Dermis microvascular lymphatic vessel endothelial cell (primary cell): ENCODE measurements at places on chromosomes 4 and X. TPM values are rescaled to one million over a fixed set of nuclear protein-coding genes. Genes with fewer than 3 reads are reported as not detected.

The SASH3 gene
- not detected in 2 replicates for total RNA-seq

The GUCY1A1 gene
- 43.2 and 50.6 TPM in 2 replicates for total RNA-seq

The ADH6 gene
- total RNA-seq = not detected in 2 replicates

The BEND2 gene
- total RNA-seq = not detected in 2 replicates

The SHROOM2 gene
- 5.3 and 10.1 TPM in 2 replicates for total RNA-seq

The CLGN gene
- total RNA-seq = 0.13 and 0.26 TPM in 2 replicates

The TMPRSS11A gene
- not detected in 2 replicates for total RNA-seq

The MSANTD1 gene
- 0.13 and 0.26 TPM in 2 replicates for total RNA-seq

The DCAF12L1 gene
- total RNA-seq = not detected in 2 replicates

The ARX gene
- not detected in 2 replicates for total RNA-seq

The NDP gene
- total RNA-seq = under 0.01 TPM in 2 replicates

The CTAG2 gene
- total RNA-seq = not detected in 2 replicates

The MAGEA1 gene
- not detected in 2 replicates for total RNA-seq

The RHOH gene
- under 0.01 TPM in 1 of 2 replicates, not detected in the other for total RNA-seq

The HTR2C gene
- total RNA-seq = not detected in 2 replicates

The SLC25A4 gene
- 5.7 and 5.9 TPM in 2 replicates for total RNA-seq

The FRAS1 gene
- 0.13 and 0.38 TPM in 2 replicates for total RNA-seq

The PNMA3 gene
- total RNA-seq = 0.13 TPM in 1 of 2 replicates, not detected in the other

The TNIP3 gene
- total RNA-seq = under 0.01 TPM in 2 replicates

The TBC1D9 gene
- total RNA-seq = 47.2 and 68.8 TPM in 2 replicates

The ANOS1 gene
- total RNA-seq = 0.26 and 0.63 TPM in 2 replicates

The BCLAF3 gene
- 2.3 and 2.5 TPM in 2 replicates for total RNA-seq

The ARHGEF38 gene
- total RNA-seq = not detected in 2 replicates

The SHOX gene
- not detected in 2 replicates for total RNA-seq

The XK gene
- total RNA-seq = under 0.01 TPM in 2 replicates

The CPLX1 gene
- total RNA-seq = under 0.01 TPM in 1 of 2 replicates, not detected in the other

The PAGE1 gene
- not detected in 2 replicates for total RNA-seq

The LUZP4 gene
- total RNA-seq = not detected in 2 replicates

The BMPR1B gene
- 0.38 and 0.51 TPM in 2 replicates for total RNA-seq

The PNMA6A gene
- 0.39 and 1.0 TPM in 2 replicates for total RNA-seq

The SPRY1 gene
- 20.4 and 29.7 TPM in 2 replicates for total RNA-seq

The CFAP99 gene
- not detected in 2 replicates for total RNA-seq

The TCEAL9 gene
- 44.4 and 48.3 TPM in 2 replicates for total RNA-seq

The CYSLTR1 gene
- under 0.01 TPM in 2 replicates for total RNA-seq

The CT45A10 gene
- total RNA-seq = not detected in 2 replicates

The GYPB gene
- total RNA-seq = not detected in 2 replicates

The APELA gene
- not detected in 2 replicates for total RNA-seq

The ETFDH gene
- total RNA-seq = 11.1 and 12.3 TPM in 2 replicates

The SCML2 gene
- 1.6 and 2.7 TPM in 2 replicates for total RNA-seq

The PDHA1 gene
- total RNA-seq = 75.4 and 76.4 TPM in 2 replicates

The AKAP4 gene
- total RNA-seq = not detected in 2 replicates

The HMX1 gene
- under 0.01 TPM in 1 of 2 replicates, not detected in the other for total RNA-seq

The GEMIN8 gene
- 10.8 and 14.5 TPM in 2 replicates for total RNA-seq

The RAP2C gene
- 10.9 and 12.3 TPM in 2 replicates for total RNA-seq

The PAGE2 gene
- total RNA-seq = not detected in 2 replicates
